Stimulated activated CD8-positive, alpha-beta memory T cell treated with anti-CD3 and anti-CD28 coated beads, Interleukin-4, amount 100 ng/mL, for 24 hours (primary cell): ENCODE measurements at places on chromosomes 16 and 17.

- DNase-seq, result no peak
Measured at GRCh38 chr17:35596530-35597233, 9.6 kb downstream of the AP2B1 start.

DNA sequence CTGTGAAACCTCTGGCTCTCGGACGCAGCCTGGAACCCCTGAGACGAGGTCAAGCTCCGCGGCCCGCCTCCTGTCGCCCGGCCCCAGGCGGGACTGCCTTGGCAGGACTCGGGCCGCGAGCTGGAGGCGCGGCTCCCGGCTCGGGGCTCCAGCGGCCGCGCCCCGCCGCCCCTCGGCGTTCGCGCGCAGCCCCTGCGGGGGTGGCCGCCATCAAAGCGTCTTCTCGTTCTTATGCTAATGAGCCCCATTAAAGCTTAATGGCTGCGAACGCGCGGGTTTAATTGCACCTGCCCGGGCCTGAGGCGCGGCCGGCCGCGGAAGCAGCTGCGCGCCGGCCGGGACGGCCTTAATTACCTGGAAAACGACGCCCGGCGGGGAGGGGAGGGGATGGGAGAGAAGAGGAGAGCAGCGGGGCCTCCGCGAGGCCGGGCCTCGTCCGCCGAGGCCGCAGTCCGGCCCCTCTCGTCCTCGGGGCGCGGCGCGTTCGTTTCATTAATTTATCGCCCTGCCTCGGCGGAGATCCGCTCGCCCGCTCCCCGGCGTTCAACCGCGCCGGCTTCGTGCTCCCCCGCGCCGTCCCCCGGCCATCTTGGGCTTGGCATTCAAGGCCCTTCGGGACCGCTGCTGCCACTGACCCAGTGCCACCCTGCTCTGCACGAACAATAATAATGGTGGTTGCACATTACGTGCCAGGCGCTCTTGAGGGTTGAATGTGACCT, 19.2 kb downstream of the RAI1 start:
- no peak for DNase-seq

- DNase-seq, result peak; percentile 7
Measured at GRCh38 chr17:16873174-16874035, 98.5 kb downstream of the TNFRSF13B start.

GRCh38 chr17:17239832-17240231, 2.9 kb upstream of the FLCN start:
- no peak for DNase-seq

- DNase-seq, result peak; percentile 44
Measured at GRCh38 chr17:50626037-50626574, 8.6 kb upstream of the ABCC3 start.

DNA sequence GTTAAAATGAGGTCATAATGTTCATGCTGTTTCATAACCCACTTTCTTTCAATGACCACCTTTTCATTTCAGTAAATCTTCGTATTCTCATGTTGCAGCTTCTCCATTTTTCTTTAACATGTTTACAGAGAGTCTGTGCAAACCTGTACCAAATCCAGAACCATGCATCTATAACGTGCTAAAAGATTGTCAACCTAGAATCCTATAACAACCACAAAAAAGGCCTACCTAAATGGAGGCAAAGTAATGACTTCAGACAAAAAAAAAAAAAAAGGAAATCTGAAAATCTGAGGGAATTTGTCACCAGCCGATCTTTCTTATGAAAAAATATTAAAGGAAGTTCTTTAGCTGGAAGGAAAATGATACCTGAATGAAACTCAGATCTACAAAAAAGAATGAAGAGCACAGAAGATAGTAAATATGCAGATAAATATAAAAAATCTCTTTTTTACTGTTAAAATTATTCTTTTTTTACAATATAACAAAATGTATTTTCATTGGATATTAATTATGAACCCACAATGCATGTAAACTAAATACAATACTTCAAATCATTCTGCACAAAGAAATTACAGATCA, 1.4 kb upstream of the SLFN11 start:
- DNase-seq, result no peak

- no peak for DNase-seq
Measured at GRCh38 chr17:75650874-75651273, 16.1 kb downstream of the RECQL5 start.

DNA sequence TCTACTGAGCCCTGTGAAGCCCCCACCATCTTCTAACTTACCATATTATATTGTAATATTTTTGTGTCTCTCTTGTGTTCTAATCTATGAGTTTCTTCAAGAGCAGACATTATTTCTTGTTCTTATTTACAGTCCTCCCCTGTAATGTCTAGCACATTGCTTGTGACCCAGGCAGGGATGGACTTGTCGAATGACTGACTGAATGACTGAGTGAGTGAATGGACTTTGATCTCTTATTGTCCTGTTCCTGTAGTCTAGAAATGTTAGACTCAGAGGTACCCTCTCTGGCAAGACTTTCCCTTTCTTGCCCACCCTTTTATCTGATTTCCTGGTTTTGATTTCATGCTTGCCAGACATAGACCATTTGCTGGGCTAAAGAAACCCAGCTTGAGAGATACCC, 35.0 kb upstream of the MED13 start:
- DNase-seq, result no peak

DNA sequence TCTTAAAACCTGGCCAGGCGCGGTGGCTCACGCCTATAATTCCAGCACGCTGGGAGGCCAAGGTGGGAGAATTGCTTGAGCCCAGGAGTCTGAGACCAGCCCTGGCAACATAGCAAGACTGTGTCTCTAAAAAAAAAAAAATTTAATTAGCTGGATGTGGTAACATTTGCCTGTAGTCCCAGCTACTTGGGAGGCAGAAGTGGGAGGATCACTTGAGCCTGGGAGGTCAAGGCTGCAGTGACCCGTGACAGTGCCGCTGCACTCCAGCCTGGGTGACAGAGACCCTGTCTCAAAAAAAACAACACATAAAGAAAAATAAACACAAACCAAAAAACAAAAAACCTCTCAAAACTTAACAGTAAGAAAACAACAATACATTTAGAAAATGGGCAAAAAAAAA, 106.3 kb downstream of the SMG6 start:
- no peak for DNase-seq

GRCh38 chr17:61457226-61457983, 5.2 kb downstream of the TBX4 start:
- no peak for DNase-seq

- no peak for DNase-seq
Measured at GRCh38 chr16:1532081-1532760, 1.2 kb upstream of the TMEM204 start.

DNA sequence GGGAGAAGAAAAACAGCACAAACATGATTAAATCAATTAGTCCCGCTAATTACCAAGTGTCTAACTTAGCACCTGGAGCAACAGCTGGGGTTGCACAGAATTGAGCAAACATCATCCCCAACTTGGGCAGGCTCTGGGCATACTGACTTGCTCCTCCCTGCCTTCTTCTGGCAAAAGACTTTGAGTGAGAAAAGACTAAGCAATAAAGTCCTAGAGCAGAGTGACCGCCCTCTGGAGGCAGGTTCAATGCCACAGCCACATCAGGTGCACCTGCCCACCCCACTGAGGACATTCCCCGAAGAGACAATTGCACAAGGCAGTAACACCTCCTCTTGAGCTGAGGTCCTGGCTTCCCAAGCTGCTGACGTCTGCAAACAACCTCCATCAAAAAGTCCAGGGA, 358.3 kb downstream of the SOX9 start:
- DNase-seq, result no peak

- DNase-seq, result no peak
Measured at GRCh38 chr16:66266436-66267291, 99.8 kb upstream of the CDH5 start.

DNA sequence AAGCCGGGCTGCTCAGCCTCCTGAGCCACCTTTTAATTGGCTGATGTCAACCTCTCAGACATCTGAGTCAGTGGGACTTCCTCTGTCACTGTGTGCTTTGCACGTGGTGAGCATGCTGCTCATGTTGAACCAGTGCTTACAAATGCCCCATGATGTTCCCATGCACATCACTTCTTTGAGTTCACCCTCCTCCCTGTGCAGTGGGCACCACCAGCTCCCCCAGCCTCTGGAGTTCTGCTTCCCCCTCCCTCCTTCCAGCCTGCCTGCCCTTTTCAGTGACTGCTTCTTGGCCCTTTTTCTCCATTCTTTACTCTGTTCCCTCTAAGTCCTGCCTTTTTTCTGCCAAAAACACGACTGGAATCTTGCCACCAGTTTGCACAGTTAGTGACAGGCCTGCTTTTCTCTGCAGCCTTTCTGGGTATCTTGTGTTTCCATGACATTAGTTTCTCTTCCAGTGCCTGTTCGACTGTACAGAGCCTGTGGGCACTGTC, 41.6 kb downstream of the USP10 start:
- DNase-seq, result no peak

GRCh38 chr16:68533937-68534336, 5.2 kb upstream of the ZFP90 start:
- no peak for DNase-seq

DNA sequence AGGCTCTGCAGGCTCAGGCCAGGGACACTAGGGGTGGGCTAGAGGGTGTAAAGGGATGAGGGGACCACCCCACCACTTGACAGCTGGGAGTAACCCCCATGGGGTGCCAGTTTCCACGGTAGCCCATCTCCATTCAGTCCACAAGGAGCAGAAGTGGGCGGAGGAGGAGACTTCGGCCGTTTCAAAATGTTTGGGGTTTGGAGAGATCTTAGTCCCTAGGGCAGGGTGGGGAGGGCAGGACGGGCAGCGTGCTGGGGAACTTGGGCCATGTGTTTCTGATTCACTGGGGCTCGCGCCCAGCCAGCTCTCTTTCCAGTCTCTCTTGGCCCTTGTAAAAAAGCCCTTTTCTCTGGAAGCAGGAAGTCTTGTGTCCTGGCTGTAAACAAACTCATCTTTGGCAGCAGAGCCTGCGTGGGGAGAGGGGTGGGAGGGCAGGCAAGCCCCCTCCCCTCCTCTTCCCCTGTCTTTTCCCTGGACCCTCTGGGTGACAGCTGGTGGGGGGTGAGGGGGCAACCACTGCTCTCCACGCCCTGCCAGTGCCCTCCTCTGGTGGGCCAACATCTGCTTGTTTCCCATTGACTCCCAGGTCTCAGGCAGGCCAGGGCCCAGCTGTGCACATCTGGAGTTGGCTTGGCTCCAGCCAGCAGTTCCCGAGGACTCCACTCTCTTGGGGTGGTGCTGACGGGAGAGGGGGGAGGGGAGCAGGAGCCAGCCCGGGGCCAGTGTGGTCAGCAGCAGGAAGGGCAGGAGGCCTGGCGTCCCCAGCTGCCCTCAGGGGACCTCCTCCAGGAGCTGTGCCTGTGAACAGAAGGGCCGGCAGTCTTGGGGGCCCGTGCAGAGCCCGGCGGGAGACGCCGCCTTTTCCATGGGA, 8.1 kb downstream of the CYGB start:
- DNase-seq, result no peak

DNA sequence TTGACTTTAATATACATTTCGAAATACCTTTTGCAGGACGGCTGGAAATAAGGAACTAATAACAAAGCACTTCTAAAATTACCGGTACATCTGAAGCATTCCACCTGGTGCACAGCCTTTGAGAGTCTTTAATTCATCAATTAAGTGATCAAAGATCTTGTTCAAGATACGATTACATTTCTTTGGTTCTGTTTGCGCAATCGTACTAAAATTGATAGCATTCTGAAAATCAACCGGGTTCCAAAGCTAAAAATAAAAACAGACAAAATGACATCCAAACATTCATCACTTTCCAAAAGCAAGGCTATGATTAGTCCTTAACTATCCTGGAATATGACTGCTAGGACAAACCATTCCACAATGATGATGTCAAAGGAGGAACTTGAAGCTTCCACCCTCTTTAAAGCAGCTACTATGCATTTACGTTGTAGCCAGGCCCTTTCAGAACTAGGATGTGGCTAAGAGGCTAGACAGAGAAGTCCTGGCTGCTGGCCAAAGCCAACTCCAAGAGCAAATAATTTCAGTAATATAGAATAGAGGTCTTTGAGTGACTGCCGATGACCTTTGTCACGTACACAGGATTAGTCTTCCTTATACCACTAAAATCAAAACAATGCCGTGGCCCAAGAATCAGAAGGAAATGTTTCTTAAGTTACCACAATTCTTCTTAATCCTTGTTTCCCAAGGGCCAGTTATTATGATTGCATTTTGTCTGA, 299.8 kb upstream of the PSMD7 start:
- no peak for DNase-seq

DNA sequence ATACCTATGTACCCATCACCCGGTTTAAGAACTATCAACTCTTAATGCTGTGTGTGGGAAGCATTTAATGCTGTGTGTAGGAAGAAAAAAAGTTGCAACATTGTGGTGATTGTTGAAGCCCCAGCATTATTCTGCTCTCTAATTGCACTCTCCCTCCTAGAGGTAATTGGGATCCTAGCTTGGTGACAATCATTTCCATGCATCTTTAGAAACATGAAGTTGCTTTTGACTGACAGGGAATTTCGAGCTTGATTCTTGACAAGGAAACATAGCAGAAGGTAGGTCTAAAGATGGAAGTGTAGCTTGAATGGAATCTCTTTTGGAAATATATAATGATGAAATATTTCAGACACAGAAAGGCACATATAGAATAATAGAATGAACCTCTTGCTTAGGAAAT, 27.3 kb downstream of the HEXIM2 start:
- no peak for DNase-seq

- no peak for DNase-seq
Measured at GRCh38 chr16:87860553-87861299, 8.6 kb downstream of the SLC7A5 start.

DNA sequence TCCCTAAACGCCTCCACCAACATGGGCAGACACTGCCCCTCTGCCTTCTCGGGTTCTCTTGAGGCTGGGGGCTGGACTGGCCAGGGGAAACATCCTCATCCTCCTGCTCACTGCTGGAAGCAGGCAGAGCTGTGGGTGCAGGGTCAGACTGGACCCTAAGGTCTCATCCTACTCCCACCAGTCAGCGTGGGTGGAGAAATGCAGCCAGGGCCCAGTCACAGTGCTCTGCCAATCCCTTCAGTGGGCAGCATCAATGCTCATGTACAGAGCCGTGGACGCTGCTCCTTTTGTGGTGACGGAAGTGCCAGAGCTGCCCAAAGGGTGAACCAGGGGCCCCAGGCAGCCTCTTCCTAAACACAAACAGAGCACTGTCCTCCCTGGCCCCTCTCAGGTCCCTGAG, 13.4 kb upstream of the TBX2 start:
- no peak for DNase-seq

- no peak for DNase-seq
Measured at GRCh38 chr17:17227608-17228520, 9.1 kb downstream of the FLCN start.

GRCh38 chr16:31327646-31328225, 27.2 kb upstream of the ITGAX start:
- DNase-seq, result no peak

DNA sequence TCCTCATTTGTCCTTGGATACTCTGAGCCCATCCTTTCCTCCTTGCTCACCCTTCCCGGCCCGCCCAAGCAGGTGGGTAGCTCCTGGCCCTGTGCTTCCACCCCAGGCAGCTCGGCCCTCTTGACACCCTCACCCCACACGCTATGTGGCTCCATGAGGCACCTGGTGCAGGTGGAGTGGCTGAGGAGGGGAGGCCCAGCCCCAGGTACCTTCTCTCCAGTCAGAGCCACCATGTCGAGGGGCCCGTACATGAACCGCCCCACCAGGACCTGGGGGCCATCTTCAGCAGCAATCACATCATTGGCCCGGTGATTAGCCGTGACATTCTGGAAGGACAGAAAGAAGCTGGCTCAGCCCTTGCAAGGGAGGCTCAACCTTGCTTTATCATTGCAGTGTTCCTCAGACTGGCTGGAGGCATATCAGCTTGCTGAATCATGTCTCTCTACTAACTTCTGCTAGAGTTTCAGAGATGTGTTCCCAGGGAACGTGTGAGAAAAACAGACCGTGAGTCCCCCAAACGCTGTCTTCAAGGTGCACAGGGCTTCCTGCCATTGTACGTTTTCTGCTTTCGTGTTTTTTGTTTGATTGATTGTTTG, 20.3 kb downstream of the PIMREG start:
- no peak for DNase-seq
